NCI-H187 (cell line): ENCODE measurements at places on chromosomes 1 and 21.

- DNase-seq, result no peak
Observed at GRCh38 chr1:44684525-44684924, 10.0 kb downstream of the ARMH1 start.

DNA sequence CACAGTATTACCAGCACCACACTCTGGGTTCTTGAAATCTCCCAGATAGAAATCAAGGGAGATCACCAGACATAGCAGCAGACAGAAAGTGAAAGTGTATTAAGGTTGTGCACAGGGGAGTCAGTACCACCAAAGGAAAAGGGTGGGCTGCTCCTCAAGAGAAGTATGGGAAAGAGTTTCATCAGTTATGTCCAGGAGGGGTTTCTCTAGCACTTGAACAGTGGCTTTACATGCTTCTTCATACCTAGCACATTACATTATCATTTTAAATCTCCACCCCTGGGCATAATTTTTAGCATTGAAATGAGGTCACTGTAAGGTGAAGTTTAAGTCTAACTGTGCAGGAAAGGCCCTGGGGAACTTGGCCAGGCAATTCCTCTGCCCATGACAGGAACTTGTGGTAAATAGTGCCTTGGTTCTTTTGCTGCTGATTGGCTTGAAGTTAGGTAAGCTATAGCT, 601.0 kb downstream of the NUF2 start:
- DNase-seq, result no peak

- DNase-seq, result no peak
Observed at GRCh38 chr1:118998171-118998570, 10.0 kb upstream of the TBX15 start.

DNA sequence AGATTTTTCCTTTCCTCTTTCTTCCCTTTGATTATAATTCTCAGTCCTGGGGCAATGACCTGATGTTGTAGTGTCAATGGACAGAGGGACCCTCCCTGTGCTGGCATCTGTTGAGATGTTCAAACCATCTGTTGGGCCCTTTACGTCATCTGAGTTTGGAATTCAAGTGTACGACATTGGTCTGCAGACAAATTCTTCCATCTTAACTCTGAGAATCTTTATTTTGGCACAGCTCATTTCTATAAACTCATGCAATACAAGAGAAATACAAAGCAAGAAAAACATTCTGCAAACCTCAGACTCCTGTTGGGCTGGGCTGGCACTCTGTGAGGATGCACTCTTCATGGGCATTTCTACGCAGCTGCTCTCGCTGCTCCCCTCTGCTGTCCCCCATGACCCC, 54.2 kb downstream of the IFI44 start:
- no peak for DNase-seq

DNA sequence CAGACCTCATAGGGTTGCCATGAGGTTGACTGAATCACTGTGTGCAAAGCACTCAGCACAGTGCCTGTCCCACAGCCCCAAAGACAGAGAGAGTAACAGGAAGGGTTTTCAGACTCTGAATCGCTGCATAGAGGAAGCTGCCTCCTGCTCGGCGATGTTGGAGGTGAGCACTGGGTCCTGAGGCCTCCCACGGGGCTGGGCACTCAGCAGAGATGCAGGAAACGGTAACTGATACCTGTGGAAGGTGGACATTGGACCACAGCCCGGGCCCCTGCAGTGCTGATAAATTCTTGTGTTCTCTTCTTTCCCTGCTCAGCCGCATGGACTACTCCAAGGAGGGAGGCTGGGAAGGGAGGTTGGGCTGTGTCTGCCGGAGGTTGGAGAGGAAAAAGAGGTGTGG, 389.7 kb downstream of the PTPRU start:
- DNase-seq, result no peak

GRCh38 chr1:202084791-202085681, 37.7 kb upstream of the GPR37L1 start:
- peak; percentile 62 for DNase-seq

DNA sequence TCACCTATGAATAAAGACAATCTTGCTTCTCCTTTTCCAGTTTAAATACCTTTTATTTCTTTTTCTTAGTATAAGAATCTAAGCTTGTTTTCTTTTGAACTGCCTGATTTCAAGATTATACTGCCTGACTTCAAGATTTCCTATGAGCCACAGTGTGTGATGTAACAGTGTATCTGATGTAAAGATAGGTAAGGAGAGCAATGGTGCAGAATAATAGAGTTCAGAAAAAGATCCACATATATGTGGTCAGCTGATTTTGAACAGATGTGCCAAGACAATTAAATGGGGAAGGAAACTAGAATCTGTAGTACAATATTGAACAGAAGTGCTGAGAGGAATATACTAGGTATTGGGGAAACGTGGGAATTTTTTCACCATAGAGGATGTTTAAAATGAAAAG, 21.0 kb downstream of the EXO1 start:
- no peak for DNase-seq

DNA sequence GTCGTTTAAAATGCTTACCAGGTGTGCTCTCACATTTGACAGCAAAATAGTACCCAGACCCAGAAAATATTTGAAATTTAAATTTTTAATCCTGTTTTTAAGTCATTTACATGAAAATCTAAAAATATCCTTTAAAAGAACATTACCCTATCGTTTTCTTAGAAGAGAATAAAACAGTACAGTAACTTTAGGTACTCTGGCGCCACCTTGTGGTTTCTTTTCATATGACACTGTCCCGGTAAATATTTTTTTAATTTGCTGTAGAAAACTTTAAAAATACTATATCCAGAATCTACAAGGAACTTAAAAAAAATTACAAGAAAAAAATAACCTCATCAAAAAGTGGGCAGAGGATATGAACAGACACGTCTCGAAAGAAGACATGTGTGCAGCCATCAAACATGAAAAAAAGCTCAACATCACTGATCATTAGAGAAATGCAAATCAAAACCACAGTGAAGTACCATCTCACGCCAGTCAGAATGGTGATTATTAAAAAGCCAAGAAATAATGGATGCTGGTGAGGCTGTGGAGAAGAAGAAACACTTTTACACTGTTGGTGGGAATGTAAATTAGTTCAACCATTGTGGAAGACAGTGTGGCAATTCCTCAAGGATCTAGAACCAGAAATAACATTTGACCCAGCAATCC, 129.2 kb downstream of the RGS21 start:
- DNase-seq, result no peak

DNA sequence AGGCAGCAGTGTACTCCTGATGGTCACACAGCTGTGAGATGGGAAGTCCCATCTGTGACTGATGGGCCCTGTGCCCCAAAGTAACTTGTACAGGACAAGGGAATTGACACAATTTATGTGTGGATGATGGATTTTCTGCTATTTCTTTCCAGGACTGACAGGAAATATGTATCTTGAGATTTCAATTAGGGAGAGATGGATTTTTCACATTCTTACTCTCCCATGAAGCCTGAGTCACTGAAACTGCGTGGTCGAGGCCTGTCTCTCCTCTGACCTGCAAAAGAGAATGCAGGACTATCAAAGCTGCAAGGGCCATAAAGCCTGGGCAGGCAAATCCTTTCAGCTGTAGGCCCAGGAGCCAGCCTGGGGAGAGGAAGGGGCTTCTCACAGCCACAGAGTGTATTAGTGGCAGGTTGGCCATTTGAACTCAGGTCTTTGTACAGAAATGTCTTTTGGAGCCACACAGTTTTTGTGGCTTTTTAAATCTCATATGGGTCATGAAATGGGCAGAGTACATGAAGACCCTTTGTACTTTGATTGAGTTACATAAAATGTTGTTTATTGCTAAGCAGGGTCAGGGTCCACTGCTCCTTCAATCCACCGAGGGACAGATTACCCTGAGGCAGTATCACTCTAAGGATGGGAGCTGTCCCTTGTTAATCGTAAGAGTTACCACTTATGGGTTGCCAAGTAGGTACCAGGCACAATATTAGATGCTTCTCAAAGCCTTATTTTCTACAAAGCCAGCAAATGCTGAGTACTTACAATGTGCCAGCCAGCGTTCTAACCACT, 14.8 kb downstream of the ALX3 start:
- DNase-seq, result no peak

- DNase-seq, result no peak
Observed at GRCh38 chr1:223007935-223008334, 135.1 kb downstream of the TLR5 start.

- no peak for DNase-seq
Observed at GRCh38 chr1:231584117-231584516, 42.5 kb upstream of the DISC1 start.

DNA sequence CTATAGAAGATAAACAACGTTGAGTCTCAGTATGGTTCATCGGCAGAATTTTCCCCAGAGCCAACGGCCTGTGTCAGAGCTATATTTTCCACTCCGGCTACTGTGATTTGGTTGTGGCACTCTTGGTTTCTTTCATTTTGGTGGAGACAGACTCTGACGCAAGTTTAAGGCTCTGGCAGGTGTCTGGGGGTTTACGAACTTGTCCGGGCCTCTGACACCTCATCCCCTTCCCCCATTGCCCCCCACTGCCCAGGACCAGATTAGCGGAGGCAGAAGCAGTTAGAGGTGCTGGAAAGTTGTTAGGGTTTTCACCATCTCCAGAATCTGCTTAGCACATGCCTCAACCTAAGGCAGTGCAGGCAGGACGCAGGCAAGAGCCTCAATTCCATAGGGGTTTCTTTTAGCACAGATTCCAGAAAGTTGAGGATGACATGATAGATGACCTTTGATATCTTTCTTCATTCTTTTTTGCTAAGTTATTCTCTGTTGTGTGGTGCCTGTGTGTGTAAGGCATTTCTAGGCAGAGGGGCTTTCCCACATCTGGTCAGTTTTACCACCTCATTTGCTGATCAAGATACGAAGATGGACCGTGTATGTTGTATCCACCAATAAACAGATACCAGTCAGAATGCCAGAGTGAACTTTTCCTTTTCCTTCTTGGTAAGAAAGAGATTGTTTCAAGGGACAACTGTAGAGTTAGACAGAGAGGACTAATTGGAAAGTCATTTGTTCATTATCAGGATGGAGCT, 18.4 kb upstream of the IL10 start:
- no peak for DNase-seq

DNA sequence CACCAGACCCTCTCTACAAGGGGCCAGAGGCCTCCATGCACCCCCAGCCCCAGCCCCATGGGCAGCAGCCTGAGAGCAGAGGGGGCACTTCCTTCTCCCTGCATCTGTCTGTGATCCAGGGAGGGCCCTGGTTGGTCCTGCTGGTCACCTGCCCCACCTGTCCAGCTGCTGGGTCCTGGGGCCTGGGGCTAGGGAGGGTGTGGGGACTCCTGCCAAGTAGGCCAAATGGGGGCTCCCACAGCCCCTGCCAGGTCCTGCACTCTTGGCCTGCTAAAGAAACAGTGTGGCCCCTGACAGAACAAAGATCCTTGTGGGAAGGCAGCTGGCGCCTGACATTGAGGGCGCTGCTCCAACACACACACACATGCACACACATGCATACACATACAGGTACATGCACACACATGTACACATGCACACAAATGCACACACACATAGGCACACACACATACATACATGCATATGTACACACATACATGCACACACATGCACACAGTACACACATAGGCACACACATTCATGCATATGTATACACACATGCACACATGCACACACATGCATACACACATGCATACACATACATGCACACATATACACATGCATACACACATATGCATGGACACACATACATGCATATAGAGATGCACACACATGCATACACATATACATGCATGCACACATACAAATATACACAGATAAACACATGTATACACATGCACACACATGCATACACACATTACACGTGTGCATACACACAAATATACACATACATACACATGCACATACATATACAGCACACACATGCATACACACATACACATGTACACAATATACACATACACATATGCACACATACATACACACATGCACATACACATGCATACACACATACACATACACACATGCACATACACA, 49.9 kb downstream of the TRPM2 start:
- DNase-seq, result no peak

- no peak for DNase-seq
Observed at GRCh38 chr1:210617293-210617692, 288.6 kb downstream of the HHAT start.

GRCh38 chr1:55575571-55576279, 360.6 kb upstream of the USP24 start:
- no peak for DNase-seq

GRCh38 chr1:223209293-223209898, 66.3 kb upstream of the TLR5 start:
- DNase-seq, result no peak

- no peak for DNase-seq
Observed at GRCh38 chr1:67597336-67597735, 87.7 kb upstream of the GADD45A start.

GRCh38 chr1:69739251-69739605, 171.5 kb downstream of the LRRC7 start:
- no peak for DNase-seq

DNA sequence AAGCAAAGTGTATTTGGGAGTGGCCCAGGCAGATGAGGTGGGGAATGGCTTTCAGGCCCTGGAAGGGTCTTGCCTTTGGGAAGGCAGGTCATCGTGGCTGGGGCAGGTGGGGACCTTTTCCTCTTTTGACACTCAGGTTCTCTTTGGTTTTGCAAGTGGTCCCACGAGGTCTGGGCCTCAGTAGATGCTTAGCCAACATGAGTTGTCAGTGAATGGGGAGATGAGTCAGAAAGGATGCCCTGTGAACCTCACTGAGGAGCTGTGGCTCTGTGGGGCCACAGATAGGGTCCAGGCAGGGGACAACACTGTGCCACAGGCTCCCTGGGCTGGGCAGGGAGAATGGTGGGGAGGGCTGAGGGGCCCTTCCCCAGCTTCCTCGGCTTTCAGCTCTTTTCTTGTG, 19.0 kb downstream of the ARHGEF10L start:
- no peak for DNase-seq

- no peak for DNase-seq
Observed at GRCh38 chr1:47569681-47570470, 132.0 kb downstream of the FOXD2 start.

- DNase-seq, result no peak
Observed at GRCh38 chr21:31161157-31161556, 122.9 kb upstream of the KRTAP19-8 start.
